ENCODE measurements at places on chromosomes 3 and 15. TPM values are rescaled to one million over a fixed set of nuclear protein-coding genes. Genes with fewer than 3 reads are reported as not detected.

GRCh38 chr15:36130641-36131310 is 448.6 kb upstream of the CDIN1 start:
- no peaks in the 10 kb centered on the region for H3K4me1 ChIP-seq
- no peaks in the 10 kb centered on the region for H3K36me3 ChIP-seq
- no peak overlapping the region for H3K4me3 ChIP-seq
- no peaks in the 10 kb centered on the region for H3K27me3 ChIP-seq
- no peak for DNase-seq

DNA sequence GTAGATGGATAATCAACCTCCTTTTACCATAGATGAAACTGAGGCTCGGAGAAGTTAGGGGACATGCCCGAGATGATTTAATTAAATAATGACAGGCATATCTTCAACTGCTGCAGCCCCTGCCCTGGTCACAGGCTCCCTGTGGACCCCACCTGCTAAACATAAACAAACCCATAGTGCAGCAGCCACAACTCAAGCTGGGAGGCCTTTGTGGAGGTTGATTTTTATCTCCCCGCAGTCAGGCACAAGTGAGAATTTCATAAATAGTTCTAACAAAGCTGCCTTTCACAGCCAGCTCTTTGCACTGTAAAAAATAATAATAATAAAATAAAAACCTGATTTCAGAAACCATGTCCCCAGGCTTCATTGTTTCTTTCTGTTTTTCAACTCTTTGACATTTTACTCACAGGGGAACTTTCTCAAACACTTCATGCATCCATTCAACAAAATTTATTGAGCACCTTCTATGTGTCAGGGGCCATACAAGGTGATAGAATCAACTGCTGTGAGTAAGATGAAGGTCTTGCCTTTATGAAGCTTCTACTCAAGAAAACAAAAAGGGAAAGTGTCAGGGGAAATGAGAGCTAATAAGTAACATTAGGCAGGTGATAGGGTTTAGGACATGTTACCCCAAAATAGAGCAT is 393.6 kb upstream of the PROK2 start:
- peaks cover 6% of the 10 kb centered on the region for H3K4me1 ChIP-seq
- DNase-seq, result no peak
- no peak overlapping the region for H3K27ac ChIP-seq

- peaks cover 3% of the 10 kb centered on the region for H3K36me3 ChIP-seq
- H3K4me3 ChIP-seq, result no peak overlapping the region
- DNase-seq, result no peak
- H3K27me3 ChIP-seq, result no peaks in the 10 kb centered on the region
- H3K27ac ChIP-seq, result no peak overlapping the region
These were observed 17.6 kb downstream of the EFCC1 start for GRCh38 chr3:129018751-129019150.

DNA sequence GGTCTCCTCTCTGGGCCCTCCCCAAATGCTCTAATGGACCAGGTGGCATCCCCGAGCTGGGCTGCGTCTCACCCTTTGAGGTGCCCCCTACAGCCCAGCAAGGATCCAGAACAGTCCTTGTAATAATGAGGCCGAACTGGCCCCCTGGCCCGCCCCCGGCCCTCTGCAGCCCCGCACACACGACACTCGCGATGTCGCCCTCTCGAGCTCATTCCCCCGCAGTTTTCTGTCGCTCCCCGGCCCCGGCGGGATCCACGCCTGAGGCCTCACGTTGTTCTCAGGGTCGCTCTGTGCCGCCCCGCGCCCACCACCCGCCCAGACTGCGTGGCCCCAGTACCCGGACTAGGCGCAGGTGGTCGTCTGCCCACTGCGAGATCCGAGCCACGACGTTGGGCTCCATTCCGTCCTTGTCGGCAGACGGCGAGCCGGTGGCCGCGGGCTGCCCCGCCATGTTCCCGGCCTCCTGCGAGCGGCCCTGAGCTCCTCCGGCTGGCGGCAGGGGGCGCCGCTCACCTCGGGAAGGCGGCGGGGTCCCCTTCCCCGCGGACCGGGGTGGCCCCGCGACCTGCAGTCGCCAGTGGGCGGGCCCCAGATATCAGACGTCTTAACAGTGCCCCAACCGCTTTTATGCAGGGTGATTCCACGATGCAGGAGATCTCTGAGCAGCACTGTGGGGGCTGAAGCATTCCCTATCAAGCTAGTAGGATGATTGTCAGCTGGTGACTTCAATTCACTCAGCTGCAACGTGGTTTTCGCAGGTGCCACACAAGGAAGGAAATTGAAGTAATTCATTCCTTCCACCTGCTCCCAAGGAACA is at the start of gene C3orf33:
Gene C3orf33, minus strand, starts transcription at position 477 of the 817 bp plus-strand sequence. Its CDS starts 26 bp downstream, at position 451.
- peaks cover 6% of the 10 kb centered on the region for H3K4me1 ChIP-seq
- peak within 1 kb of the TSS; percentile 76 for H3K27ac ChIP-seq
- H3K27me3 ChIP-seq, result no peaks in the 10 kb centered on the region
- peak; percentile 86 for DNase-seq
- H3K36me3 ChIP-seq, result no peaks in the 10 kb centered on the region
- H3K4me3 ChIP-seq, result peak within 1 kb of the TSS; percentile 80

DNA sequence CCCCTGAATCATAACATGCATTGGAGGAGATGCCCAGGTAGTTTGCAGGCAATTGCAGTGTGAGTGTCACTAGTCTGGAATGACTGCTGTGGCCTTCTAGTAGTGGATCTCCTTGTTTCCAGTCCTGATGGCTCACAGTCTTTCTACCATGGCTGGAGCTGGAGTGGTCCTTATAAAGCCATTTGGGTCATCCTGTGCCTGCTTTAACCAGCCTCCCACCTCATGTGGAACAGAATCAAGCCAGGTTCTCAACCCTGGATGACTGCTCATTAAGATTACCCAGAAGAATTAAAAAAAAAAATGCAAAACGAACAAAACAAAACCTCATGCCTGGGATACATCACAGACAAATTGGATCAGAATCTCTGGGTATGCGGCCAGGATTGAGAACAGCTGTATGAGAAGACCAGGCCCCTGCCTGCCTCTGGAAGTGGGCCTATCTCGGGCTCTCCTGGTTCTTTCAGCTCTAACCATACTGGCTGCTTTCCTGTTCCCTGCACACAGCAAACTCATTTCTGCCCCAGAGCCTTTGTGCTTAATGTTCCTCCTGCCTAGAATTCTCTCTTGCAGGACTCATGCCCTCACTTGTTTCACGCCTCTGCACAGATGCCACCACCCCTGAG is 96.4 kb downstream of the ITPR1 start:
- no peak for DNase-seq
- H3K27me3 ChIP-seq, result no peaks in the 10 kb centered on the region
- no peaks in the 10 kb centered on the region for H3K36me3 ChIP-seq
- H3K27ac ChIP-seq, result no peak overlapping the region

Gene NIPA2
- 48.5 TPM for total RNA-seq

Gene CLSTN2
- 12.0 TPM for total RNA-seq
